NCI-H524 (cell line): ENCODE measurements at places on chromosomes 3 and 15.

GRCh38 chr3:194120789-194121770 is 14.9 kb upstream of the HES1 start:
- no peak for DNase-seq

GRCh38 chr15:90058308-90058707 is 44.0 kb downstream of the IDH2 start:
- DNase-seq, result no peak

GRCh38 chr15:78854833-78855372 is 17.8 kb upstream of the MORF4L1 start:
- DNase-seq, result no peak

- DNase-seq, result no peak
These were observed 349 bp downstream of the PLXNA1 start for GRCh38 chr3:126983276-126983652.

GRCh38 chr3:8255725-8256124 is 245.9 kb upstream of the LMCD1 start:
- no peak for DNase-seq

DNA sequence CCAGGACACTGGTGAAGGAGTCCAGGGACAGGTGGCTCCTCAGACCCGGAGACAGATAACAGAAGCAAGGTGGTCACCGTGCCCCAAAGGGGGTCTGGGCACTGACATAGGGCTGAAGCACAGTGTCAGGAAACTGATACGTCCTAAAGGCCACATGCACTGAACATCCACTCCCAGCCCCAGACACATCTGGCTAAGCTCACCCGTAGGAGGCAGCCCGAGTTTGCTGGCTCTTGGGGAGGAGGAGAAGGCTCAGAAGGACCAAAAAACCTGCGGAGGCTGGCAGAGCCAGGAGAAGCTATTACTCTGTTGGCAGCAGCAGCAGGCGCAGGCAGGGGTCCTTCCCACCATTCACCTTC is 1.2 kb downstream of the CACNA2D2 start:
- peak; percentile 33 for DNase-seq

DNA sequence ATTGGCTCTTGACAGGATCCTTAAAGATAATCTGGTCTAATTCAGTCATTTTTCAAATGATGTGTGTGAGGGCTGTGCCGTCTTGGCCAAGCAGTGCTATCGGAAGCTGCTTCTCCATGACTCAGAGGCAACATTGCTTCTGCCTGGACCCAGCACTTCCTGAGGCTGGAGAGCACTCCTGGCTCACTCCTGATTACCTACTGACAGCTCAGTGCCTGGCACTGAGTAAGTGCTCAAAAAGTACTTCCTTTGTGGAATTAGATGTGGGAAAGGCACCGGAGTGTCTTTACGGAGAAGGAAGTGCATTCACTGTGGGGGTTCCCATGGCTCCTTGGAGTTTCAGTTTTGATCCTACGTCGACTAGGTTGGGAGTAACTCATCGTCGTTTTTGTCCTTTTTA is 86.9 kb upstream of the UBE3A start:
- no peak for DNase-seq

GRCh38 chr15:52368402-52368801 is 72.8 kb upstream of the MYO5C start:
- DNase-seq, result no peak

- DNase-seq, result no peak
These were observed 119.8 kb upstream of the SLCO3A1 start for GRCh38 chr15:91733661-91734060.

DNA sequence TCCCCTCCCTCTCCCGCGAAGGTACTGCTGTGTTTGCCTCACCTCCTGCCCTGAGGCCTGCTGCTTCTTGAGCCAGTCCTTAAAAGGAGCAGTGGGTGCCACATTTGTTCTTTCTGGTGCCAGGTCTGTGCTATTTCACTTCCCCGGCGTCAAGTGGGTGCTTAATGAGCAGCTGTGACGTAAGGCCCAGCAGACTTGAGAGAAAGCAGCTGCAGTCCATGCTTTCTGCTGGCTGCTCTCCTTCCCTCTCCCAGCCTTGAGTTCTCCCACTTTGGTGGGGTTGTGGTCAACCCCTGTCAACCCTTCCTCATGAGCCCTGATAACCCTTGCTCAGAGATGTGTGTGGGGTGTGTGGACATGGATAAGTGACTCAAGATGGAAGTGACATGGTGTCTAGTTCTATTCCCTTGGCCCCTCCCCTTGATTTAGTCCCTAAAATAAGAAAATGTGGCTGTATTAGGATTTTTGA is 6.9 kb downstream of the INAFM2 start:
- DNase-seq, result peak; percentile 75

DNA sequence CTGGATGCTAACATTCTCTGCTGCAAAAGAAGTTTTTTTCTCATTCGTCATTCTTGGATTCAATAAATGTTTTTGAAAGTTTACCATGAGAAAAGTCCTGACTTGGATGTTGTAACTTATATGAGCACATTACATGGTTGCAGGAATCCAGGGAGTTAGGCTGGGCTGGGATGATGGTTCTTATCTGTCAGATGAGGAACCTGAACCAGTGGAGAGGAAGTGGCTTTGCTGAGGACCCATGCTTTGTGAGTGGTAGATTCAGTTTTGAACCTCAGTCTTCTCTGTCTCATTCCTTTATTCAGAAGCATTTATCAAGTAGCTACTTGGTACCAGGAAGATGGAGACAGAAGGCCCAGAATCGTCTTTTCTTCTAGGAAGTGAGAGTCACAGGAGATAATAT is 3.7 kb upstream of the GASK1A start:
- DNase-seq, result no peak

DNA sequence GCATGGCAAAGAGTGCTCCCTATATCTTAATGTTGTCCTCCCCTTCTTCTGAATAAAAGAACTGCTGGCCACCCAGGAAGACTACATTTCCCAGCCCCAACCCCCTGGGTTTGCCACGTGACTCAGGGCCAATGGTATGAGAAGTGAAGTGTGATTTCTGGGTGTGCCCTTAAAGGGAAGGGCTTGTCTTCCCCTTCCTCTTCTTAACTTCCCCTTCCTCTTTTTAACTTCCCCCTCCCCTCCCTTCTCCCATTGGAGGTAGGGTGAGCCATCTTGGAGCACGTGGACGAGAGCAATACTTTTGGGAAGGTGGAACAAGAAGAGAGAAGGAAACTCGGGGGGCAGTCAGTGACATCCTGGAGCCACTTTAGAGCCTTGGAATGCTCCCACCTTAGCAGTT is 6.8 kb upstream of the KBTBD12 start:
- no peak for DNase-seq

DNA sequence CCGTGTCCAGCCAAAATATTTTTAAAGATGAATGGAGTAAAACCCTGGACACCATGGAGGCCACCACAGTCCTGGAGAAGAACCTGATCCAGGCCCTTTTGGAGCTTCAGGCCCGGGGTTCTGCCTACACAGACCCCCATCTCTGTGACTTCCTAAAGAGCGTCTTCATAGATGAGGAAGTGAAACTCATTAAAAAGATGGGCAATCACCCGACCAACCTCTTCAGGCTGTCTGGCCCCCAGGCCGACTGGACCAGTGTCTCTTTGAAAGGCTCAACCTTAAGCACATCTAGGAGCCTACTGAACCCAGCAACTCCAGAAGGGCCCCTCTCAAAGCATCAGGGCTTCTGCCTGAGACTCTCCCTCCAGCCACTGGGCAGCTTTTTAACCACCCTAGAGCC is 107.9 kb upstream of the FAM174B start:
- no peak for DNase-seq

GRCh38 chr15:92728266-92728665 is 72.7 kb upstream of the FAM174B start:
- DNase-seq, result no peak

DNA sequence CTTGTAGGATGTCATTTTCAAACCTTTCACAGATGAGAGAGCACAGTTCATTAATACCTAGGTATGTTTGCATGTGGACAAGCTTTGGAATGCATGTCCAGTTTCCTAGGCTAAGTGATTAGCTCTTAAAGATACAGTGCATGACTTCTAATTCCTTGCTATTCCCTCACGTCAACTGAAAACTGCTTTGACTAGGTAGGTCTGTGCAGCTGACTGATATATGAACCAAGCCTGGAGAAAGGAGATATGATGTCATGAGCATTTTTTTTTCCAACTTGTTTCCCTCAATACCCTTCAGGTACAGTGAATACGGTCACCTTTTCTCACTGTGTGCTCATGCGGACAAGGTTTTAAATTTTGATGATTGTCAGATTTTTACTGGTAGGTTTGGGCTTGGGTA is 41.6 kb upstream of the TASOR start:
- no peak for DNase-seq

DNA sequence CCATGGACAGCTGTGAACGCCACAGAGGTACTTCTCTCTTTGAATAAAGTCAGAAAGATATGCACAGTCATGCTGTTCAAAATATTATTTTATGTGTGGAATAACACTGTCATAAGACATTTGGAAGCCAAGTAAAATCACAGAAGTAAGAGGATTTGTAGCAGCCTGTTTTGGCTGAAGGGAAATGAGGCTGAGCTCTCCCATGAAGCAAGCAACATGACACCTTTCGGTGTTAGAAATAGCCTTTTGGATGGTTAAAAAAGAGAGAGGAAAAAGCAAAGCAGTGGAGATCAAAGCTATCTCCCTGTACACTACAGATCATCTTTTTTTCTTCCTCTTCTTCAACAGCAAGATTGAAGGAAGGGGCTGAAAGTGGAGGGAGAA is 755.3 kb downstream of the ROBO1 start:
- DNase-seq, result no peak

GRCh38 chr3:98500019-98500418 is 2.5 kb downstream of the OR5K2 start:
- no peak for DNase-seq

GRCh38 chr3:18062657-18063025 is 320.2 kb upstream of the TBC1D5 start:
- no peak for DNase-seq

- DNase-seq, result peak; percentile 47
These were observed 8.7 kb upstream of the SEMA3F start for GRCh38 chr3:50146316-50146901.

- DNase-seq, result peak; percentile 97
These were observed 35.8 kb downstream of the MGLL start for GRCh38 chr3:127786353-127787070.

- peak; percentile 59 for DNase-seq
These were observed 16.0 kb downstream of the SEC61A1 start for GRCh38 chr3:128068156-128068620.

DNA sequence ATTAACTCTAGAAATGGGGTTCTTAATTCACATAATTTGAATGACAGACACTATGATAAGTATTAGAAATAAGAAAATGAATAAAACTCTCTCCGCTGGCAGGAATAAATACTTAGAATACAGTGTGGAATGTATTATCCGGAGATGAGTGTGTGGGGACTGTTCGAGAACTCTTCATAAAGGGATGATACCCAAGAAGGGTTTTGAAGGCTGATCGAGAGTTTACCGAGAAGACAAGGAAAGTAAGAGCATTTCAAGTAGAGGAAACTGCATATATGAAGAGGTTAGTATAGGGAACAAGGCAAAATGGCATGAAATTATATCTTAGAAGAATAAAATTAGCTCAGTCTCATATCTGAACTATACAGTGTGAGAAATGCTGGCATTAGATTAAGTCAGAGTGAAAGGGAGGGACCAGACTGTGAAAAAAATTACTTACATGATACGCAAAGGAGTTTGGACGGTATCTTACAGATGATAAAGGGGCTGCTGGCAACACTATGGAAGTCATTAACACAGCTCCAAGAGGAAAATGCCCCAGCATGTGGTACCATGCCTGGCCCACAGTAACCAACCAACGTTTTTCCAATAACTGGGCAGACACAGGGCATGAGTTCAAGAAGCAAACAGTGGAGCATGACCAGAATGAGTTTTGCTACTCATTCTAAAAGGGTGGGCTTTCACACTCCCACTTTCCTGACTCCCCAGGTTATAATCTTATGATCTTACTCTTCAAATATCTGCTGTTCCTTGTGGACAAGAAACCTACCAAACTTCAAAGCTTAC is 6.5 kb downstream of the DCBLD2 start:
- no peak for DNase-seq

DNA sequence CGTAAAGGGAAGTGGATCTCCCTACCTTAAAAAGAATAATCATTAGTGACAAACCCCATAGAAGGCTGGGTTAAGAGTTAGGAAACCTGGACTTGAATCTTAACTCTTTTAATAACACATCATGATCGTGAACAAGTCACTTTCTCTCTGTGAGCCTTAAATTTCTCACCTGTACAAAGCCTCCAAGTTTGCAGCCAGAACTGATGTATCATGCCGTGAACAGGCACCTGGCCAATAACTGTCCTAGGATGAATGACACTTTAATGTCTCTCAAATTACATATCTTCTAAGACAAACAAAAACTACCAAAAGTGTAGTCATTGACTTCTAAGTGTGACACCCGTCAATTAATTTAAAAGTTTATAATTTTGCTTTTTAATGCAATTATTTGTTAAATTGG is 3.9 kb downstream of the UPK1B start:
- DNase-seq, result no peak

GRCh38 chr3:142106548-142106947 is 42.8 kb downstream of the TFDP2 start:
- DNase-seq, result peak; percentile 86

- peak; percentile 11 for DNase-seq
These were observed 199.1 kb upstream of the ZPLD1 start for GRCh38 chr3:102235679-102236078.
